GM23248 (cell line): ENCODE measurements at places on chromosomes 12 and 14. TPM values are rescaled to one million over a fixed set of nuclear protein-coding genes. Genes with fewer than 3 reads are reported as not detected.

DNA sequence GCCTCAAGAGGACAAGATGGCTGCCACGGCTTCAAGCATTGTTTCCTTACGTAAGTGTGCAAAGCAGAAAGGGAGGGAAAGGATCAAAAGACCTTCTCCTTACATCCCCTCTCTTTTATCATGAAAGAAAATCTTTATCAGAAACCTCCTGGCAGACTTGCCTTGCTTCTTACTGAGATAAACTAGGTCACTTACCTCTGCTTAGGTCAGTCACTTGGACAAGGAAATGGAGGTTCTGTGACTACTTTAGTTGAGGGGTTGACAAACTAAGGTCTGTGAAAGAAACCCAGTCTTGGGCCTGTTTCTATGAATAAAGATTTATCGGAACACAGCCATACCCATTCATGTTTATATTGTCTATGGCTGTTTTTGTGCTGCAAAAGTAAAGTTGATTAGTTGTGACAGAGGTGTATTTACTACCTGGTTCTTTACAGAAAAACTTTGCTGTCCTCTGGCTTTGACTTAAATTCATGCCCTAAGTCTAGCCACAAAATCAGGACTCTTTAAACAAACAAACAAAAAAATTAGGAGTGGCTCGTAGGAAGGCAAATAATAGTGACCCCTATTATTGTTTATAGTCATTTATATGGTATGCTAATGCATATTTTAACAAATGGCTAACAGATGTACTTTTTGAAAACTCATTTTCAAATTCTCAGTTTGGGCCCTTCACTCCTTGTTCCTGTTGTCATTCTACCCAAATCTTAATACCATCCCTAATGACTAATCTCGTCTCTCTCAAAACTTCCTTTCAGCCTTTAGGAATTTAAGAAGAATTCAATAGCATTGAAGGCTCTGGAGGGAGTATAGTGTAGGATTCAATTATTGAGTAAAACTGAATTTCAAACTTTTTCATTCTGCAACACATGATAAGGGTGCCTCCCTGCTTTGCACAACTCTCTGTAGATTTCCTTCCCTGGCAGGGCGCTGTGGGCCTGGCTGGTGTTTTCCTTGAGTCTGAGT lies 42.0 kb upstream of the ATP2B1 start:
- H3K4me3 ChIP-seq = no peak overlapping the region
- DNase-seq = peak; percentile 70
- peak overlapping the region; percentile 56 for H3K27ac ChIP-seq
- H3K36me3 ChIP-seq = no peaks in the 10 kb centered on the region

The EML5 gene
- total RNA-seq = under 0.01 TPM in 1 of 2 replicates, not detected in the other

GRCh38 chr14:23469906-23470403 lies 452 bp downstream of the NGDN start:
- peak overlapping the region; percentile 98 for H3K4me3 ChIP-seq
- peak; percentile 67 for DNase-seq
- no peaks in the 10 kb centered on the region for H3K27me3 ChIP-seq
- H3K4me1 ChIP-seq = peaks cover 9% of the 10 kb centered on the region
- peak overlapping the region; percentile 80 for H3K27ac ChIP-seq
- H3K36me3 ChIP-seq = peaks cover 19% of the 10 kb centered on the region

DNA sequence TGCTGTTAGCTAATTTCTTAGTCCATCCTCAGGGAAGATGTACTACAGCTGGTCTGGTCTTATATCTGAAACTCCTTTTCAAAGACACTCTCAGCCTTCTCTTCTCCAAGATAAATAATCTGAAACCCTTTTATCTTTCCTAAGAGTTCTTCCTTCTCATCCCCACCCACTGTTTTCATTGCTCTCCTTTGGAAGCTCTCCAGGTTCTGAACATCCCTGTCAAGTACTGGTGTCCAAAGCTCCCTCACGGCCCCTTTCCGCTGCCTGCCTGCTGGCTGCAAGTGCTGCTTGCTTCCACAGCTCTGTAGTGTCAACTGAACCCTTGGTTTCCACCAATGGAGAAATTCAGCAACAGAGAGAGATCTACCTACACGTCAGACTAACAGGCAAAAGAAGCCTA lies 6.6 kb upstream of the SLC6A13 start:
- no peaks in the 10 kb centered on the region; the same call in 1 of the 2 replicates for H3K27me3 ChIP-seq
- H3K4me3 ChIP-seq = no peak overlapping the region
- DNase-seq = peak; percentile 17
- no peaks in the 10 kb centered on the region for H3K36me3 ChIP-seq
- no peaks in the 10 kb centered on the region for H3K4me1 ChIP-seq

The ZNF605 gene
- total RNA-seq = 9.2 and 15.6 TPM in 2 replicates
